ENCODE measurements at places on chromosomes 4 and X.

DNA sequence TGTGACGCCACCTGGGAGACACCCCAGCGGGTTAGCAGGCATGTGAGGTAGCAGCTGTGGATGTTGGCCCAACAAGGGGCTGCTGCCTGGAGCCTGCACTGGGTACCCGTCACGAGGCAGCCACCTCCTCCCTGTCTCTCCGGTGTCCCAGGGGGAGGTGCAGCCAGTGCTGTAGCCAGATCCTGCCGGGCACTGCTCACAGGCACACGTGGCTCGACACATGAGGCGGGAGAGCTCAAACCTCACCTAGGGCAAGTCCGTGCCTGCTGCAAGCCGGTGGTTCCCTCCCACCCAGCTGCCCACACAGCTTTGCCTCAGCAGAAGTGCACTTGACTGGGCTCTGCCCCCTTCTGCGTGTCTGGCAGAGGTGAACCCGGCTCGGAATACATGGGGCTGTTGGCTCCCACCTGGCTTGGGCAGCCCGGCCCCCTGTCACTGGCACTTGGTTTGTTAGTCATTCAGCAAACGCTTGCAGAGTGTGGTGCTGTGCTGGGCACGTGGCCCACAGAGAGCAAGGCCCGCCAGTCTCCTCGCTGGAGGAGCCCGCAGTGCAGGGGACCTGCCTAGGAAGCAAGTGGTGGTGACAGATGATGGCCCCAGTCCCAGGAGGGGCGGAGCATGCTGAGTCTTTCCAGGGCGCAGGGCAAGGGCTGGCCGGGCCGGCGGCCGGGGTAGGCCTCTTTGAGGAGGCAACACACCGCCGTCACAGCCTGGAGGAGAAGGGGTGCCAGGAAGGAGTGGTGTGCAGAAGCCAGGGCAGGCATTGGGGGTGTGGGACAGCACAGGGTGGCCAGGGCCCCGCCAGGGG, 10.1 kb upstream of the SH3TC1 start:
- no peak for DNase-seq

DNA sequence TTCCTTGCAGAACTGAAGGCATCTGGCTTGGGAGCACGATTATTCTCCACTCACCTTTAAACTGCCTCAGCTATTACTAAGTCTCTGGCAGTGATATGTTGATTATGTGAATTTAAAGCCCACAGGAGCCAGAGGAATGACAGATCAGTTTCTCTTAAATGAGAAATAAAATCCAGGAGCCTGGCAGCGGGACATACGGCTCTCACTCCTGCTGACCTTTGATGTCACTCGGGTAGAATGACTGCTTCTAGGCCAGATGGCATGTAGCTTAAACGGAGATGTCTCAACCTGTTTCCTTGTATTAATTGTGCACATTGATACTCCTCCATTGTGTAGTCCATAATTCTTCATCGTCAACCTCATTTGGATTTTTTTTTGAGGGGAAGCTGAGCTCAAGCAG, 4.0 kb upstream of the CBLL2 start:
- no peak for DNase-seq

DNA sequence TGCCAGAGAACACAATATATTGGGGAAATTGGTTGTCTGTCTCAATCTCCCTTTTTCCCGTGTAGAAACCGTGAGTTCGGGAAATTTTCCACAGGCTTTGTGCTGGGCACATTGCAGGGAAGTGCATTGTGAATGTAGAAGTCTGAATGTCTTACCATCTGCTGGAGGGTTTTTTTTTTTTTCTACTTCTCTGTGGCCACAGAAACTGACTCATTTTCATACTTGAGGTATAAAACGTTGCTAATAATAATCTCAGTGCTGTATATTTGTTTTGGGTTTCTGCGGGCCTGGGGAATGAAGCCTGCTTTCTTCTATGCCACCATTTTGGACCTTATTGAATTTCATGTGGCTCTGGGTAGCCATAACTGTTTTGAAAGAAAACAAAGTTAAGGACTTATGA, 1001.2 kb downstream of the STIM2 start:
- no peak for DNase-seq

- no peak for DNase-seq
Measured at GRCh38 chrX:137945470-137945869, 379.5 kb downstream of the ZIC3 start.

DNA sequence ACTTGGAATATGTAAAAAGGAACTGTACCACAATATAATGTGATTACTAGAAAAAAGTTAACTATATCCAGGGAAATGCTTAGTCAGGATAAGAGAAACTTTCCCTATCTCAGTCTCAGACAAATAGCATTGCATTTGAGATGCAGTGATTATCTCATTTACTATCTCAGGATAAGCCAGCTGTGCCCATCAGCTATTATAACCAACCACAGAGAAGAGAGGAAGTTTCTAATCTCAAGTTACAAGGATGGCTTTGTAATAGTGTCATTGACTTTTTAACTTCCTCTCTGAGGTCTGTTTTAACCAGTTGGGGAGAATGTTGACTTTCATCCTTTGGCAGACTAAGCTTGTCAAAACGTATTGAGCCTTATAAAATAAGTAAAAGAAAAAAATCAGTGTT, 56.5 kb downstream of the SNX25 start:
- no peak for DNase-seq

GRCh38 chr4:84944947-84945346, 21.5 kb downstream of the WDFY3 start:
- no peak for DNase-seq

DNA sequence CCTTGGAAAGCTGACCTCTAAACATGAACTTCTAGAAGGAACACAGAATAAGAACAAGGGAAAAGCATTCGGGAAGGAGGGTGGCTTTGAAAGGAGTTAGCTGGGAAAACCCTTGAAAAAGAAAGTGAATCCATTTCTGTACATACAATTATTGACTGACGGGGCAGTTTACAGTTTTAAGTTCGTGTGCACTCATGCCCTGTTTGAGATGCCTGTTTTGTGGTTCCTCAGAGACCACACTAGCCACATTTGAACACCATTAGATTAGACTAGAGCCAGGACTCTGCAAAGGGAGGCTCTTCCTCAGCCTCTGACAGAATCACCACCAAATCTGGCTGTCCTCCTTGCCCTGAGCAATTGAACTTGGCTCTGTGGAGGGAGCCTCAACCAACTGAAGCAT, 158.3 kb downstream of the PALLD start:
- no peak for DNase-seq

- no peak for DNase-seq
Measured at GRCh38 chrX:143634663-143635455, 1.0 kb downstream of the SLITRK4 start.

DNA sequence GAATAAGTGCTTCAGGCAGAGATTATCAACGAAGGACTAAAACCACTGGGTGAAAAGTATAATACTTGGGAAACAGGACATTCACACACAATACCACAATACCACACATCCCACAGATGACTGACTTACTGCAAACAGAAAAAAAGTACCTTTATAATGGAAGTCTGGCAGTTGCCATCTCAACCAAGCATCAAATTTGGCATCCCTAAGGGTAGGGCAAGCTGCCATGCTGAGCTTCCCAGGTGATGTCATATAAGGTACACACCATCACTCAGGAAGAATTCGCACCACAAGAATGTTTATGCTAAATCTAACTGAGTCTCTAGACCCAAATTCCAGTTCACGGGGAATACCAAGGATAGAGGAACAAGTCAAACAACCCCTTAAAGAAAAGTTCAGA, 9.1 kb downstream of the QDPR start:
- DNase-seq, result peak; percentile 39

DNA sequence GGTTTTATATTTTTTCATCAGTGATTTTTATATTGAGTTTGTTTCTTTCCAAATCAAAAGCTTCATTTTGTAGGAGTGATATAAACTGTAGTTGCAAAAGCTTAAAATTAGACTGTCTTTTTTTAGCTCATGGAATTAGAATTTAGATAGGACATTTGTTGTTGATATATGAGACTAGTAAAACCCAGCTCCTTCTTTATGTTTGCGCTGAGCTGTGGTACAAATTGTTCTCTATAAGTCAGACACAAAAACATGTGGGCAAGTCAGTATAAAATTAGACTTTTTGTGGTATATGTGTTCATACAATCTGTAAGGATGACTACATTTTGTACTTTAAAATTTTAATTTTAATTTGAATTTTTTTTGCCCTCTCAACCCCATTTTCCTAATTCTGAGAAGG, 18.3 kb downstream of the FHIP1A start:
- DNase-seq, result no peak

- DNase-seq, result no peak
Measured at GRCh38 chrX:154515966-154516655, at the start of gene FAM3A. TSS of gene FAM3A (minus strand) at chrX:154516232. CDS start at chrX:154515772, 460 bp downstream.

DNA sequence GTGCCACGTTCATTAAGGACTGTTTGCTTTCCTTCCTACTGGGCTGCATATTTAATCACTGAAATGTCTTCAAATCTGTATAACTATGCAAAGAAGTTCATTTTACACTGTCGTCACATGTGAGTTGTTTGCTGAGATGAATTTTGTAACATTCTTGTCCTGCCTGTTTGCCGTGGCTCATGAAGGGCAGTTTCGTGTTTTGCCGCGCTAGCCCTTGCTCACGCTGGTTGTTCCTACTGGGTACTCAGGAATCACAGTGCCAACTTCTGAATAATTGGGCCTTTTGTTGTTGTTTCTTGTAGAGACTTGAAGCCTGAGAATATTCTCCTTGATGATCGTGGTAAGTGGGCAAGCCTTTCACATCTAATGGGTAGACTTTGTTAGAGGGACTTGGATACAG, 52.2 kb downstream of the HTT-AS start:
- DNase-seq, result no peak

DNA sequence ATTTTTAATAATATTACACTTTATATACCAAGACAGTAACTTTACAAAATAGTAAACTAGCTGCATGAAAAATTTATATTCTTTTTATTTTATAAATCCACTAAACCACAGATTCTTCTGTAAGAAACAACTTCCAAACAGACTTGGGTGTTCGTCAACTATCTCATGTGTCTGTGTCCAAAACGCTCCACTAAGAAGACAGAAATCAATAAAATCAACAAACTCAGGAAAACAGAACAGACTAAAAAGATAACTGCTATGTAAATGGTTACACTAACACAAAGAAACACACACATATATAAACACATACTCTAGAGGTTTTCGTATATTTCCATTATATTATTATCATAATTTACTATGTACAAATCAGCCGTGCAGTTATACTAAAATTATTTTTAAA, 158.4 kb downstream of the PPP3CA start:
- DNase-seq, result no peak

- DNase-seq, result no peak
Measured at GRCh38 chrX:150268839-150269355, 94.2 kb upstream of the MAMLD1 start.

- DNase-seq, result no peak
Measured at GRCh38 chr4:57966987-57967760, 857.0 kb upstream of the IGFBP7 start.

GRCh38 chr4:10640561-10641201, 43.9 kb downstream of the CLNK start:
- DNase-seq, result no peak

DNA sequence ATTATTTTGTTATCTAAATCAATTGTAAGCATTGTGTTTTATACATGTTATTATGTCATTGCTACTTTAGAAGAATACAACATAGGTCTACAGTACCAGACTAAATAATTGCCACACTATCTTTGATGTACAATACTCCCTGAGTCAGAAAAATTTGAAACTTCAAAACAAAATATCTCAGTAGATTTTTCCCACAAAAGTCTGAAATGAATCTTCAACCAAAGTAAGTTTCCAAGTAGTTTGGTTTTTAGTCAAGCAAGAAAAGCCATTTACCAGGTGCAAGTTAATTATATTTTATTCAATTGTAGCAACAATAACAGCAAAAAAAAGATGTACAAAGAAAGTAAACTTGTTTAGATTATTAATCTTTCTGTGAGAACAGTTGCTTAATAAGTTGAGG, 11.4 kb upstream of the PARM1 start:
- no peak for DNase-seq

GRCh38 chr4:8200302-8200975, 1.3 kb downstream of the SH3TC1 start:
- DNase-seq, result no peak

- DNase-seq, result no peak
Measured at GRCh38 chr4:23734000-23734399, 155.8 kb downstream of the PPARGC1A start.

DNA sequence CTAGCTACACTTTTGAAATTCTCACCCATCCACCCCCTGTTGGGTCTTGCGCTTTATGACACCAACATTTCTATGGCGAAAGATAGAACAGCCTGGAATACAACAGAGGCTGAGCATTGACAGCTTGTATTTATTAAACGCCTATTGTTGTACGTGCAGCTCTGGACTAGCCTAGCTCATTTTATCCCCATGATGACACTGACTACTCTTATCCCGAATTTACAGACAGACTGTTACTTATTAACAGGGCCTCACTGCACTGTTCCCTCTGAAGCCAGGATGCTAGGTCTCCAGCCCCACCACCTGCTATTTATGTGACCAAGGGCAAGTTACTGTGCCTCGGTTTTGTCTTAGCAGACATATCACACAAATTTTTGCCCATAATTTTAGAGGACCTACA, 1.0 kb upstream of the RFC1 start:
- DNase-seq, result no peak

- peak; percentile 4 for DNase-seq
Measured at GRCh38 chr4:106238820-106239420, 77.1 kb downstream of the TBCK start.

DNA sequence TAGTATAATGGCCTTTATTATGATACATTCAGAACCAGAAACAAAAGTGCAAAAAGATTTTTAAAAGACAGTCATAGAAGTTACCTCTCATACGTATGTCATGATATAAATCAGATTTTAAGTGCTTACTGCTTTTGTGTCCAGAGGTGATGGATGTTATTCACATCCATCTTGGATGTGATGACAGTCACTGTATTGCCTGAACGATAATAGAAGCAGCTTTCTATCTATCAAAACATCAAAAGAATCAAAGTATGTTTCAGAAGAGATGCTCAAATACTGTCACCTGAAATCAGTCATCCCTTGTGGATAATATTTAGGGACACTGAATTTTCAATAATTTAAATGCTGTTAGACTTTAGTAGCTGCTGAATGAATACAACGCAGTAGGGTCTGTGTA, 26.8 kb upstream of the IL21 start:
- DNase-seq, result no peak

DNA sequence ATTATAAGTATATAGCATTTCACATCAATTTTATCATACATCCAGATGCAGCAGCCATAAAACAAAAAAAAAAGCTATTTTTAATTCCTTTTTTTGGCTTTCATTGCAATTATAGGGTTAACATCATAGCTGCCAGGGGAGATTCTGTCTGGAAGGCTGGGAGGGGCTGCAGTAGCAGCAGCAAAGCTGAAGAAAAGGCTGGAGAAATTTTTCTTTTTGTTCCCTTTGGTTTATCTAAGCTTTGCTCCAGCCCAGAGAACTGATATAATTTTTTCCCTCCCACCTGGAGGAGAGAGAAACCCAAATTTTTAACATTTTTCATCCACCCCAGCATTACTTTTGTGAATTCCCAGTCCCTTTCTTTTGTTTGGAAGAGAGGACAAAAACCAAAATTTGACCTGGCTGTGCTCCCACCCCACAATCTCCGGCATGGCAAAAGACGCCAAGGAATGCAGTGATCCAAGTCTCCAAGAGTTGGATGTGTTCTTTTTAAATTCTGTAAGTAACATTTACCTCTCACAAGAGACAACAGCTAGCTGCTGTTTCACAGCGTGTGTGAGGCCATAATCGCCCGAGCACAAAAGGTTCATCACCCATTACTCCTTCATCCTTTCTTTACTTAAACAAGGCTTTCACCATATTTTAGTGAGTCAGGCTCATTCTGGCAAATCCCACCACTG, 25.1 kb upstream of the FAM156A start:
- DNase-seq, result no peak
